Activated T-cell treated with anti-CD3 and anti-CD28 coated beads, Interleukin-2, amount 50 U/mL, for 48 hours (primary cell): ENCODE measurements at places on chromosomes 12 and 14.

DNA sequence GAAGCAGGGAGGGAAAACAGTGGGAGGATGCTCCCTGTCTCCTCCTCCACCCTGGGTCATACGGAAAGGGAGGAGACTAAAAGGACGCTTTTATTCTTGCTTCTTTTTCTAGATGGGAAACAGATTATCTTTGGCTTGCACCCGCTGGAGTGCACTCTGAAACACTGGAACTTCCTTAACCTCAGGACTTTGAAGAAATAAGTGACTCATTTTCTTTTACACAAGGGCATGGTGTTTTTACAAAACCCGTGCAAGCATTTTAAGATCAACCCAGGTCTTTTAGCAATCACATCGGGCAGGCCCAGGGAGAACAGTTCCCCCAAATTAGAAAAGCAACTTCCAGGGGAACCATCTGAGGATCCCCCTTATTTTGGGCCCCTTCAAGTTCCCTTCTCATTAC lies 80.9 kb upstream of the TSPAN11 start:
- no peak for DNase-seq

DNA sequence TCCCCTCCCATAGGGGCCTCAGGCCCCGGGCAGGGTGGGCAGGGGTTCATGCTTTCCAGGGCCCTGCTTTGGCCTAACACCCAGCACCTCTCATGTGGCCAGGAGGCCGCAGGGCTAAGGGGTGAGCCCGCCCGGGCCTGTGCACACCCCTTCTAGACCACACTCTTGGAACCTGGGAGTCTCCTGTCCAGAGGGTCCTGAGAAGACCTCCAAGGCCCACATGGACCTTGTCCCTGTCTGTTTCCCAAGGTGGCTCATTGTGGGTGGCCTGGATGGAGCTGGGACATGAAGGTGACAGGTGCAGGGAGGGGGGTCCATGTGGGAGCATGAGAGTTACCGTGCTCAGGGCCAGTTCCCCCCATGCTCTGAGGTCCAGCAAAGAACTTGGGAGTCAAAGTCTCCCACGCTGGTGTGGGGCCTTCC lies 11.6 kb downstream of the DLK1 start:
- no peak for DNase-seq

GRCh38 chr12:108935159-108935763 lies 55.4 kb downstream of the DAO start:
- DNase-seq = no peak

- peak; percentile 35 for DNase-seq
These were observed 26.5 kb downstream of the BMP4 start for GRCh38 chr14:53929871-53930715.

DNA sequence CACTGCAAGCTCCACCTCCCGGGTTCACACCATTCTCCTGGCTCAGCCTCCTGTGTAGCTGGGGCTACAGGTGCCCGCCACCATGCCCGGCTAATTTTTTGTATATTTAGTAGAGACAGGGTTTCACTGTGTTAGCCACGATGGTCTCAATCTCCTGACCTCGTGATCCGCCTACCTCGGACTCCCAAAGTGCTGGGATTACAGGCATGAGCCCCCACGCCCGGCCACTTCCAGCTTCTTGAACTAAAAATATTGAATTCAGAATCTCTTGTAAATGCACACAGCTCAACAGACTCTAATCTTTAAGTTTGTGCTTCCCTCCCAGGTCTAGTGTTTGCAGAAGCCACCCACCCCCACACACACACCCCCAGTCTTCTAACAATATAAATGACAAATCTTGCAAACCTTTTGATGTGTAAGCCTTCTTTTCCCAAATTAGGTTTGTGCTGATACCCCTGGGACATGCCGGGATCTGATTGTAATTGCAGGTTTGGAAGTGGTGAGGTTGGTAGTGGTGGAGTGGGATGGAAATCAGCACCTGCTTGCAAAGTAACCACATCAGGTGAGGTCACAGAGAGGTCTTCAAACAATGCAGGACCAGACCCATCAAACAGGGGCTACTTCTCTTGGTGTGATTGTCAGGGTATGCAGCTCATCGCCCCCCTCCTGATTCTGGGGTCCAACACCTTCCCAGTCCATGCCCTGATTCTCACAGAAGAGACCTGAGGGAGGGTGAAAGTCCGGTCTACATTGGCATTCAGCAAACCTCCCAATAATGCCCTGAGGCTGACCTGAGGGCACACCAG lies 51.4 kb upstream of the GPR132 start:
- DNase-seq = no peak

DNA sequence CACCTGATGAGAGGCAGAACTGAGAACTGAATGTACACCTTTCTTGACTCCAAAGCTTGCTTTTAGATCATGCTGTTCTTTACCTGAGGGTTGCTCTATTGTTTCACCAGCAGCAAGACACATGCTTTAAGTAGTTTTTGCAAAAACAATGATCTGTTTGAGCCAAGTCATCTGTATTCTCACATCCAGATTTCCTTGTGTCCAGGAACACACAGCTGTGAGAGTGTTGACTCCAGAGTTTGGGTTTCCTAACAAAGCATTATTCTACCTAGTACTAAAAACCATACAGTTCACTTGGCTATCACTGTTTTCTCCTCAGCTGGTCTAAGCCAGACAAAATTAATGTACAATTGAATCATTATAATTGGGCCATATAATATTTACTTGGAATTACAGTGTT lies 120.4 kb downstream of the STAB2 start:
- DNase-seq = no peak

DNA sequence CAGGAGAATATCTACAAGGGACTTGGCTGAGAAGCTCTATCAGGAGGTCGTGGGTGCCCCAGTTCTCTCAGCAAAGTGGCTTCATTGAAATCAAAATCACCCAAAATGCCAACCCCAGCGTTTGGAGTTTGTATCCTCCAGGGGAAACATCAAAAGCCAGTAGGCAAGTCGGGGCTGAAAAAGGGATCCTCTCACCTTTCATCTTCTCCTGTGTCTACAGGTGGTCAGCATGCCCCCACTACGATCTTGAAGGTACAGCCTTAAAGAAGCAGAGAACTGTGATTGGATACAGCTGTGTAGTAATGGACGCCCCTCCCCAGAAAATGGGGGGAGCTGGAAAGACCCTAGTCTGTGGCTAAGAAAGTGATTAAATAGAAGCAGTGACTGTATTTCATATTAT lies 22.2 kb downstream of the HRK start:
- no peak for DNase-seq

- no peak for DNase-seq
These were observed 1600.5 kb upstream of the SEL1L start for GRCh38 chr14:83133981-83134645.

GRCh38 chr12:124412646-124413015 lies 117.7 kb downstream of the RFLNA start:
- DNase-seq = no peak

DNA sequence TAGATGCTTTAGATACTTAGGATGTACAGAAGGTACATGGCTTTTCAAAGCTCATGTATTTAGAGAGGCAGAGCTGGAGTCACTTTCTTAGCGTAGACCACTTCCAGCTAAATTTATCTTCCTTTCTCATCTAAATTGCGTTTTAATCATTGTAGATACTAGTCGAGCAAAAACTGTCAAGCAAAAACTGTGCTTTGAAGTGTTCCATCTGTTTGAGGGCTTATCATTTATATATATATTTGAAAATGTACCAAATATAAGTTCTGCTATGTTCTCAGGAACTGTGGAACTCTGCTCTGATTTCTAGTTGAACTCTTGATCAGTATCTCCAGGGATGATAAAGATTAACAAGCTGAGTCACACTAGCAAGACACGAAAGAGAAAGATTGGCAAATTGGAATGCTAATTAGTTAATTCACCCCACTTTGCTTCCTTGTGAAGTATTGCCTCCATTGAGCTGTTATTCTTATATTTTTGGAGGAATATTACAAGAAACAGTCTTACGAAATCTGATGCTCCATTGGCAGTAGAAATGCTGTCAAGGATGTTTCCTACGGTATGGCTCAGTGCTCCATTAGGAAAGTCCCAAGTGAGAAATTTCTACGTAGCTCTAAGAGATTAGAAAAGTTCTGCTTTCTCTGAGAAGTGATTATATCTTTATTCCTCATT lies 310.7 kb downstream of the AEBP2 start:
- DNase-seq = no peak

DNA sequence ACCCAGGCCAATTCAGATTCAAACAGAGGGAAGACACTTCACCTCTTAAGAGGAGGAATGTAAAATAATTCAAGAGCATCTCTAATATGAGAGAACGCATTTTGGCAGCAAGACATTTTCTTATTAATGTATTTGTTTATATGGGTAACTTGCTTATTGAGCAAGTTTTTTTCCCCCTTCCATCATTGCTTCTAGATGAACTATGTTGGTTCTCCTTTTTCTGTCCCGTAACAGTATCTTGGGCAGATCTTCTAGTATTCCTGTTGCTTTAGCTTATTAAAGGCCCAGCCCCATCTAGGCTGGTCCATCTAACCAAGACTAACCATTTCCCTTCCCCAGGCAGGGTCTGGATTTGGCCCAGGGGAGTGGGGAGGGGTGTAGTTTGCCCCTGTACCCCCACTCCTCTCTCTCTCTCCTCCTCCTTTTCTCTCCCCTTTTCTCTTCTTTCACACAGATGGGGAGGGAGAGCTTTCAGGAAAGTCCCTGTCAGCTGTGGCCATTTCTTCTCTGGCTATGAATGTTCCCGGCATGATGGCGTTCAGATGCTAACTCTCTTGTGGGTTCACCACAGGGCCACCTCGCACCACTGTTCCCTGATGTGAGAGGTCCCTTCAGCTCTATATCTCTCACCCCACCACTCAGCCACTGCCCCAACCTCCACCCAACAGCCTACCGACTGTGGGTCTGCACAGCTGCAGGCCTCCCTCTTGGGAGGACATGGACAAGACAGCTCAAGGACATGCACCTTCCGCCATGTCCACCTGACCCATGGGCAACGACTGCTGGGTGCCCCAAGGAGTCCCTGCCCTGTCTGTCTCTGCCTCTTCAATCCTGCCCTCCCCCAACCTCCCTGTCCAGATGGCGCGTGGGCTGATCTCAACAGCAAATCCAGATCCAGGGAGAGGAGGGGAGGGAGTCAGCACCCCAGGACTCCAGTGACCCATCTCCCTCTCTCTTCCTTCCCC lies 15.8 kb upstream of the RPS6KL1 start:
- no peak for DNase-seq

DNA sequence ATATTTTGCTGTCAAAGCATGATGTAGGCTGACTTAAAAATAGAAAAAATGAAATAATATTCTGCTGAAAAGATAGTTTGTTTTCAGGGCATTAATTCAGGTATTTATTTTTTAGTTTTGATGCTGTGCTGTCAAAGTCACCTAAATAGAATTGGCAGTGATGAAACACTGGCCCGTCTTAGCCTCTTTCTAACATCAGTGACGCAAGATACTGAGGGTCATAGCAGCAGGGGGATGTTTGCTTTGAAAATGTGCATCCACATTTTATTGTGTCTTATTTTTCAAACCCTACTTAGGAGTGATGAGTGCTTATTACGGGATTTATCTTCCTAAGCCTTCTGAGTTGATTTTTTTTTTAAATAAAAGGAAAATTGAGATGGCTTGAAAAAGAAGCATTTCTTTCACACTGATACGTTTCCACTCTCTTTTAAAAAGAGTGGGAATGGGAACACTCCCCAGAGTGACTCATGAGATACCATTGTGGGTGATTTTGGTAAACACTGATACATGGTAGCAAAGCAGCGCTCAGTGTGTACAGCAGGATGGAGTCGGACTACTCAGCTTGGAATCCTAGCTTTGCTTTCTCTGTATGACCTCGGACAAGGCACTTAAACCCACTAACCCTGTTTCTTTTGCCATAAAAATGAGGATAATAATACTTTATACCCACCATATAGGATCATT lies 290.8 kb downstream of the ERC1 start:
- no peak for DNase-seq

- no peak for DNase-seq
These were observed 626.6 kb upstream of the TMEM132C start for GRCh38 chr12:127640181-127640886.
